ENCODE measurements at places on chromosomes 7 and 10. TPM values are rescaled to one million over a fixed set of nuclear protein-coding genes. Genes with fewer than 3 reads are reported as not detected.

RPEL1 gene
- not detected for total RNA-seq

LBX1 gene
- total RNA-seq: not detected

HTR5A gene
- not detected for total RNA-seq

WNT2 gene
- total RNA-seq: 0.33 TPM

PPP1R17 gene
- total RNA-seq: 0.96 TPM

ACSL5 gene
- 0.33 TPM for total RNA-seq

PIK3AP1 gene
- total RNA-seq: 40.0 TPM

DNAAF5 gene
- 46.7 TPM for total RNA-seq

PTCD1 gene
- total RNA-seq: 16.8 TPM

- no peak for DNase-seq
Observed at GRCh38 chr10:3902054-3902808, 117.2 kb upstream of the KLF6 start.

GRCh38 chr7:35463176-35463700 lies 209.3 kb upstream of the TBX20 start:
- DNase-seq: no peak

- no peak for DNase-seq
Observed at GRCh38 chr7:35286986-35287385, 33.1 kb upstream of the TBX20 start.

DNA sequence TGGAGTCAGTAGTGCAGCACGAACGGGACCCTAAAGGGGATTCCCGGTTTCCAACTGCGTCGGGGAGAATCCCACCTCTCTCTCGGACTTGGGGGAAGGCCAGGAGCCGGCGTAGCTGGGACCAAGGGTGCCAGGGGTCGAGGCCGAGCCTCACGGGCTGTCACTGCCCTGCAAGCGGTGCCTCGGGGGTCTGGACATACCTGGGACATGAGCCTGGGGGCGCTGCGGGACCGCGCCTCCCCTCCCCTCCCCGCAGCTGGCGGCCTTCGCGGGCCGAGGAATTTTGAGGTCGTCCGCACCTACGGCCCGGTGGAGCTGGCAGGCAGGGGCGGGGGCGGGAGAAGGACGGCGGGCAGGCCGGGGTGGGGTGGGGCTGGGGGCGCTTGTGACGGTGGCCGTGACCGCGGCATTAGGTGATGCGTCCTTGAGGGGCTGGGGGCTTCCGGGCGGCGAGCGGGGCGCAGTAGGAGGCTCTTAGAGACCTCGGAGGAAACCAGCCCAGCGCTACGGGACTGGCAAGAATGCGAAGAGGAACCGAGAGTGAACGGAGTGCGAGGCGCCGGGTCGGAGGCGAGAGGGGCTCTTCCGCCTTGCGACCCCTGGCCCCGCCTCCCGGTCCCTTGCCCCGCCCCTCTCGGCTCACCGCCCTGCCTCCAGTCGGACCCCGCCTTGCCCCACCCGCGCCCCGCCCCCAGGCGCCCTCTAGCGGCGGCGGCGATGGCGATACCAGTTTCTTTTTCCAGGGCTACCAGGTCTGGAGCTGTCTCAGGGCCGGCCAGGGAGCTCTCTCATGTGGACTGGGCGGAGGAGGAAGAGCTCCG lies 48.3 kb downstream of the NPVF start:
- peak; percentile 98 for DNase-seq

GRCh38 chr10:65341323-65341925 lies 1584.4 kb upstream of the LRRTM3 start:
- DNase-seq: no peak

- no peak for DNase-seq
Observed at GRCh38 chr10:116848032-116848943, 1.0 kb upstream of the ENO4 start.

GRCh38 chr10:72097448-72098300 lies 9.3 kb upstream of the SPOCK2 start:
- DNase-seq: no peak

DNA sequence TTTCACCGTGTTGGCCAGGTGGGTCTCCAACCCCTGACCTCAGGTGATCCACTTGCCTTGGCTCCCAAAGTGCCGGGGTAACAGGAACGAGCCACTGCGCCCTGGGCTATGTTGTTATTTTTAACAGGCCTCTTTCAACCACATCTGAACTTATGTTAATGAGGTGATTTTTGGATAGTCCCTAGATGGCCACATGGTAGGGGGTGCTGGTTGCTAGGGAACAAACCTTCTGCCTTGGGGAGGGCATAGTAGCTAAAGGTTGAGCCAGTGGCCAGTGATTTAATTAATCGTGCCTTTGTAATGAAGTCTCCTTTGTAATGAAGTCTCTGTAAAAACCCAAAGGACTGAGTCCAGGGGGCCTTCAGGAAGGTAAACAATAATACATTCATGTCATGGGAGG lies 9.1 kb downstream of the COMTD1 start:
- DNase-seq: no peak

DNA sequence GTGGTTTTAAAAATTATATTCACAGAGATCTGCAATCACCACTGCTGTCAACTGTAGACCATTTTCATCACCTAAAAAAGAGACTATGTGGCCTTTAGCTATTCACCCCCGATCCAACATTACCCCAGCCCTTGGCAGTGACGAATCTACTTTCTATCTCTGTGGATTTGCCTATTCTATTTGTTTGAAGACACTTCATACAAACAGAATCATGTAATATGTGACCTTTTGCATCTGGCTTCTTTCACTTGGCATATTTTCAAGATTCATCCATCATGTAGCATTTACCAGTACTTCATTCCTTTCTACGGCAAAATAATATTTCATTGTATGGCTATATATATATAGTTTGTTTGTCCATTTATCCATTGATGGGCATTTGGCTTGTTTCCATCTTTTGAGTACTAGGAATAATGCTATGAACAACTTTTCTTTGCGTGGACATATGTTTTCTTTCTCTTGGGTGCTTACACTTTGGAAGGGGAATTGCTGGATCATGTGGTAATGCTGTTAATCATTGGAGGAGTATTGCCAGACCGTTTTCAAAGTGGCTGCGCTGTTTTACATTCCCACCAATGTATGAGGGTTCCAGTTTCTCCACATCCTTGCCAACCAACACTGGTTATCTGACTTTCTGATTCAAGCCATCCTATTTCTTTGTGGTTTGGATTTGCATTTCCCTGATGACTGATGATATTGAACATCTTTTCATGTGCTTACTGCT lies 22.3 kb downstream of the ADAMTS14 start:
- no peak for DNase-seq

DNA sequence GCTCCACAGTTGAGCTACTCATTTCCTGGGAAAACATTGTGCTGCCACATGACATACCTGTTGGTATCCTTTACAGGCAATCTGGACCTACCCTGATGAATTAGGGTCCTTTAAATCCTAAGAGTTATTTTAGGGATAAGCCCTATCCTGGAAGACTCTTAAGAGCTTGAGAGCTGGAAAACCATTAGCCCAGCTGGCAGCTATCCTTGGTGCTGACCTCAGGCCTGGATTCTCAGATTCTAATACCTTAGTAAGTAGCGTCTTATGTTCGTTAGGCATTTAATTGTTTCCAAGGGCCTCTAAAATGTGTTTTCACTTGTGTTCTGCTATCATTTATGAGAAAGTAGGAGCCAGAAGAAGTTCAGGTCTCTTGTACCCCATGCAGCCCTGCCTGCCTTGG lies 93.0 kb upstream of the SORCS3 start:
- peak; percentile 13 for DNase-seq

GRCh38 chr10:90718182-90718581 lies 139.7 kb downstream of the HTR7 start:
- no peak for DNase-seq

GRCh38 chr7:75951506-75951905 lies 36.6 kb downstream of the POR start:
- DNase-seq: no peak

- peak; percentile 64 for DNase-seq
Observed at GRCh38 chr10:75408911-75409885, 7.6 kb upstream of the ZNF503 start.

- DNase-seq: no peak
Observed at GRCh38 chr10:131112691-131113090, 198.8 kb downstream of the TCERG1L start.

- no peak for DNase-seq
Observed at GRCh38 chr10:71206911-71207310, 5.5 kb upstream of the UNC5B start.

DNA sequence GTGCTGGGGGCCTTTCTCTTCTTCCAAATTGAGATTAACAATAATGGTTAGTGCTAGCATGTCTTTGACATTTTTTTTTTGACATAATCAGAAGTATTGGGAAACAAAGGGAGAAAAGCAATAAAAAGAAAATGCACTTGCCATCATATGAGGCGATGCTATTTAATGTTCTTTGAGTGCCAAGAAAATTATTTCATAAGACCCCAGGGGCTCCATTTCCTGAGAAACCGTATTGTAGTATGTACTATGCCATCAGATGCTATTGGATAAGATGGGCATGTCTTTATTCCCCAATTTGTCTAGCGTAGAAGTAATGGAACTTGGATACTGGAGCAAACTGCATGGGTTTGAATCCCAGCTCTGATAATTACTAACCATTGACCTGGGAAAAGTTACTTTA lies 408.9 kb downstream of the ADRA2A start:
- DNase-seq: no peak

GRCh38 chr10:61919646-61920215 lies 18.2 kb downstream of the ARID5B start:
- DNase-seq: no peak

- no peak for DNase-seq
Observed at GRCh38 chr10:98295401-98295811, 27.4 kb upstream of the LOXL4 start.

DNA sequence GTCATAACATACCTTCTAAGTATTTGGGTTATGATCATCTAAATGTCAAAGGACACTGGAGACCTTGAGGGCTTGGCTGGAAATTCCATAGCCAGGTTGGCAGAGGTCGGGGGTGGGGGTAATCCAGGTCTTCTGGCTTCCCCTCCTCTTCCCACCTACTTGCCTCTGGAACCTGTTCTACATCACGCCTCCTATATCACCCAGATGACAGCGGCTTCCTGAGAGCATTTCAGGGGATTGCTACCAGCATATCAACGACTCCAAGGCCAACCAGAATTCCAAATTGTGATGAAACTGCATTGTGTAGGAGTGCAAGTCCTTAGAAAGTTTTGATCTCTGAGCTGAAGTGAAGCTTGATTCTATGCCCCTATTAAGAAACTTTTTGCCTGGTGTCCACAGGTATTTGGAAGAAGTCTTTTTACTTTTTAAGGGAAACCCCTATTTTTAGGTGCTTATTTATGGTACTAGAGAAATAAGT lies 95.7 kb downstream of the SH2D4B start:
- no peak for DNase-seq

- DNase-seq: no peak
Observed at GRCh38 chr7:131335639-131336381, 8.1 kb downstream of the MKLN1 start.

GRCh38 chr10:93790439-93790838 lies 32.7 kb downstream of the LGI1 start:
- no peak for DNase-seq

GRCh38 chr7:101744588-101744987 lies 72.8 kb upstream of the CUX1 start:
- no peak for DNase-seq

GRCh38 chr7:153151766-153152165 lies 392.2 kb downstream of the ACTR3B start:
- no peak for DNase-seq

DNA sequence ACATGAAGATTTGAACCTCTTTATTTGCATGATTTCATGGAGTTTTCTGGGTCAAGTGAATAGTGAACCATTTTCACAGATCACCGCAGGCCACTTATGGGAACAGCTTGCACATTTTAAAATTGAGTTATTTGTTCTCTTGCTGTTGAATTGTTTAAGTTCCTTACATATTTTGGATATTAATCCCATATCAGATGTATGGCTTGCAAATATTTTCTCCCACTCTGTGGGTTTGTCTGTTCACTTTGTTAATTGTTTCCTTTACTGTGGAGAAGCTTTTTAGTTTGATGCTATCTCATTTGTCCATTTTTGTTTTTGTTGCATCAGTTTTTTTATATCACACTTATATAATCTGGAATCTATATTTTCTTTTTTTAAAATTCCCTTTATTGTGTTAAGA lies 14.1 kb upstream of the ZC3HAV1L start:
- DNase-seq: no peak

DNA sequence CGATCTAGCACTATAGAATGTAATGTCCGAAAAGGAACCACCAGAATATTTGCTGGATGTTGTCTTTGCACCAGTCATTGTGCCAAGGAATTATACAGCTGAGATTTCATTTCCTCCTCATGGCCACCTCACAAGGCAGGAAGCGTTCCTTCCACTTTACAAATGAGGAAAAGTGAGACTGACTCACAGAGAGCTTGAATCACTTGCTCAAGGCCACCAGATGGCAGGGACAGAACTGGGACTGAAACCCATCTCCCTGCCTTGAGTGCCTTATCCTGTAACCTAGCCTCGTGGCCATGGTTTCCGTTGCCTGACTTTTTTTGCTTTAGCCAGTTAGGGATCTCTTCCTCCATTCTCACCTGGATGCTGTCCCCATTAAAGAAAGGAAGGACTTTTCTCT lies 44.7 kb upstream of the PDZD8 start:
- DNase-seq: no peak

- DNase-seq: no peak
Observed at GRCh38 chr10:6850452-6850851, 270.4 kb upstream of the PRKCQ start.

DNA sequence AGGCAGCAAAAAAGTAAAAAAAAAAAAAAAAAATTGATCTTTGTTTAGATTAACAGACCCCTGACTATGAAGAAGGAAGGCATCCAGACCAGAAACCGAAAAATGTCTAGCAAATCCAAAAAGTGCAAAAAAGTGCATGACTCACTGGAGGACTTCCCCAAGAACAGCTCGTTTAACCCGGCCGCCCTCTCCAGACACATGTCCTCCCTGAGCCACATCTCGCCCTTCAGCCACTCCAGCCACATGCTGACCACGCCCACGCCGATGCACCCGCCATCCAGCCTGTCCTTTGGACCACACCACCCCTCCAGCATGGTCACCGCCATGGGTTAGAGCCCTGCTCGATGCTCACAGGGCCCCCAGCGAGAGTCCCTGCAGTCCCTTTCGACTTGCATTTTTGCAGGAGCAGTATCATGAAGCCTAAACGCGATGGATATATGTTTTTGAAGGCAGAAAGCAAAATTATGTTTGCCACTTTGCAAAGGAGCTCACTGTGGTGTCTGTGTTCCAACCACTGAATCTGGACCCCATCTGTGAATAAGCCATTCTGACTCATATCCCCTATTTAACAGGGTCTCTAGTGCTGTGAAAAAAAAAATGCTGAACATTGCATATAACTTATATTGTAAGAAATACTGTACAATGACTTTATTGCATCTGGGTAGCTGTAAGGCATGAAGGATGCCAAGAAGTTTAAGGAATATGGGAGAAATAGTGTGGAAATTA lies 19.4 kb downstream of the GATA3 start:
- DNase-seq: no peak

DNA sequence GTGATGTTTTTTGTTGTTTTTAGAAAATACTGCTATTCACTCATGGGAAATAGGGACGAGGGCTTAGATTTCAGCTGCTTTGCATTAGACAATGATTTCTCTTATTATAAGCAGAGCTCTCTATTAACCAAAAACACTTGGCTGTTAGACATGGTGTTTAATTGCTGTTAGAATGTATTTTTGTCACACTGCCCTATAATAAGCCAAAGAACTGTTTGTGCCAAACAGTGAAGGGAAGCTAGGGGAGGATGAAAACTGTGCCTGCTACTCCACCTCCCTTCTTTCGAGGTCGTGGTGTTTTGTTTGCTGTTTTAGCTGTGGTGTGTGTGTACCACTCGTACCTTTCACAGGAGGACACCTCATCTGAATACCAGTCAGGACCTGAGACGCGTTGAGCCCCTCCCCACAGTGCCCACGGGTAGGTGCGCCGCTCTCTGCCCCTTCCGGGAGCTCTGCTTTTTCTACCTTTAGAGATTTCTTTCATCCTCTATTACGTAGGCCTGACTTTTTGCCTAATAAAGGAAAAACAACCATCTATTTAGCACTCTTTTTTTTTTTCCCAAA lies 57.9 kb downstream of the CUX1 start:
- no peak for DNase-seq

Measured in progenitor cell of endocrine pancreas (in vitro differentiated cells).